ENCODE measurements at places on chromosomes 6 and 20. TPM values are rescaled to one million over a fixed set of nuclear protein-coding genes. Genes with fewer than 3 reads are reported as not detected.

C20orf204 gene
- 6.3 TPM for total RNA-seq

NOX3 gene
- not detected for total RNA-seq

C20orf144 gene
- total RNA-seq, result under 0.01 TPM

TSHZ2 gene
- total RNA-seq, result 0.77 TPM

GFRAL gene
- total RNA-seq, result not detected

SCGN gene
- total RNA-seq, result under 0.01 TPM

TAP2 gene
- total RNA-seq, result 27.5 TPM

GRIK2 gene
- total RNA-seq, result not detected

APOBEC2 gene
- not detected for total RNA-seq

JPH2 gene
- total RNA-seq, result 0.13 TPM

PRR18 gene
- not detected for total RNA-seq

LY6G6F gene
- not detected for total RNA-seq

TUBE1 gene
- total RNA-seq, result 8.5 TPM

OPRL1 gene
- total RNA-seq, result 2.7 TPM

ZSCAN16 gene
- 10.5 TPM for total RNA-seq

NMBR gene
- not detected for total RNA-seq

ACSS1 gene
- 9.4 TPM for total RNA-seq

All from dermis microvascular lymphatic vessel endothelial cell (primary cell).